ENCODE measurements at places on chromosomes 13 and 19.

- DNase-seq = no peak
These were observed 1077.6 kb downstream of the DIAPH3 start for GRCh38 chr13:59086147-59086546.

- DNase-seq = no peak
These were observed 64.2 kb upstream of the ZNF599 start for GRCh38 chr19:34837262-34837661.

DNA sequence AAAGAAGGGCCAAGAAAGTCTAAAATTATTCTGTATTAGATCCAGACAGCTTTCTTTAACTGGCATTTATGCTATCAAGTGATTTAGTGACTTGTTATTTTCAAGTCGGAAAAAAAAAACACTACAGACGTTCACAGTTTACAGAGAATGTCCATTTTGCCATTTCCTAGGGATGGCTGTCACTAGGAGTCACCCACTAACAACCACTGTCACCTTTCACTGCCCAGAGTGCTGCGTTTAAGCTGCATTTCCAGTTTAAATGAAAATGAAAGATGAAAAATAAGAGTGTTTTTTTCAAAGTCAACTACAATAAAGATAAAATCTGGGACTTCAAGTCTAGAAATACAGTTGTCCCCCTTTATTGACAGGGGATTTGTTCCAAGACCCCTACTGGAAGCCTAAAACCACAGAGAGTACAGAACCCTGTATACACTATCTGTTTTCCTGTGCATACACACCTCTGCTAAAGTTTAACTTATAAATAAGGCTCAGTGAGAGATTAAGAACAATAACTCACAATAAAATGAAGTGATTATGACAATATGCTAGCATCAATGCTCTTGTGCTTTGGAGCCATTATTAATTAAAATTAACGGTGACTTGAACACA lies 112.5 kb downstream of the SACS start:
- DNase-seq = no peak

DNA sequence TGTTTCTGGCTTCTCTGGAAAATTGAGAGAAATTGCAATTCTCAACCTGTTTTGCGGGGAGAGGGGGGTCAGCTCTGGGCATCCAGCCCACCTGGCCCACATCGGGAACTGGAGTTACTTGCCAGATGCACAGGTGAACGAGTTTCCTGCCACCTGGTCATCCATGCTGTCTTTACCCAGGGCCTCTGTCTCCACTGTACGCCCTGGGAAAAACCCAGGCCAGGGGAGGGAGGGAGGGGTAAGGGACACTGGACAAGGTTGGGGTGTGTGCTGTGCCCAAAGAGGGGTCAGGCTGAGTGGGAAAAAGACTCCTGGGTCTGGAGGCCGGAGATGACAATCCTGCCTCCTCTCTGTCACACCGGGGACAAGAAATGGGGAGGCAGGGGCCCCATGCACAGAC lies 307.6 kb downstream of the ZNF536 start:
- DNase-seq = no peak

- no peak for DNase-seq
These were observed 20.0 kb downstream of the SIN3B start for GRCh38 chr19:16849168-16849567.

DNA sequence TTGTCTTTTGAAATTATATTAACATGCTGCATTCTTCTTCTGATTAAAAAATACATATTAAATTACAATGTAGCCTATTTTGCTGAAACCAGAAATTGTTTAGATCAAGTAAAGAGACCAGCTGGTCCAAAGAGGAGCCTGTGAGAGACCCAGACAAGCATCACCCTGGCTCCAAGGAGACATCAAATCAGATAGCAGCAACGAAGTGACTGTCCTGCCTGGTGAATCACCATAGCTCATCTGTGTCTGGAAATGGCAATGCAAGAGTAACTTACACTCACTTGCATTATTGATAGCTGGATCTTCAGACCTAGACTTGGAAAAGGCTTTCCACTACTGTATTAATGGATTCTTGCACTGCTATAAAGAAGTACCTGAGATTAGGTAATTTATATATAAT lies 169.1 kb downstream of the KCTD12 start:
- DNase-seq = no peak

DNA sequence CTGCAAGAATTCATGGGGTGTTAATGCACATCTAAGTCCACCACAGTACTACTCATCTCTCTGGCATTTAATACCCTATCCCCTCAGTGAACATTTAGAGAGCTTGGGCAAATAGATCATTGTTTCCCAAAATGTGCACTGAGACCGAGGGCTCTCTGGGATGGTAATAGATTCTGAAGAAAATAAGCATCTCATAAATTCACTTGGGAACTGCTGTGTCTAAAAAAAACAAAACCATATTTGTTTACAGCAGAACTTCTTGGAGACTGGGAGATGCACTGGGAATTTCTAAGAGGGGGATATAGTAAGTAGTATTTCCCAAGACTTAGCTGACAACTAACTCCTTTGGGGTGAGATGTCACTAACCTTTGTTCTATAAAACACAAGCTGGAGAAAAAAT lies 58.4 kb downstream of the ENOX1 start:
- no peak for DNase-seq

GRCh38 chr19:44572581-44572900 lies 40.8 kb upstream of the IGSF23 start:
- no peak for DNase-seq

DNA sequence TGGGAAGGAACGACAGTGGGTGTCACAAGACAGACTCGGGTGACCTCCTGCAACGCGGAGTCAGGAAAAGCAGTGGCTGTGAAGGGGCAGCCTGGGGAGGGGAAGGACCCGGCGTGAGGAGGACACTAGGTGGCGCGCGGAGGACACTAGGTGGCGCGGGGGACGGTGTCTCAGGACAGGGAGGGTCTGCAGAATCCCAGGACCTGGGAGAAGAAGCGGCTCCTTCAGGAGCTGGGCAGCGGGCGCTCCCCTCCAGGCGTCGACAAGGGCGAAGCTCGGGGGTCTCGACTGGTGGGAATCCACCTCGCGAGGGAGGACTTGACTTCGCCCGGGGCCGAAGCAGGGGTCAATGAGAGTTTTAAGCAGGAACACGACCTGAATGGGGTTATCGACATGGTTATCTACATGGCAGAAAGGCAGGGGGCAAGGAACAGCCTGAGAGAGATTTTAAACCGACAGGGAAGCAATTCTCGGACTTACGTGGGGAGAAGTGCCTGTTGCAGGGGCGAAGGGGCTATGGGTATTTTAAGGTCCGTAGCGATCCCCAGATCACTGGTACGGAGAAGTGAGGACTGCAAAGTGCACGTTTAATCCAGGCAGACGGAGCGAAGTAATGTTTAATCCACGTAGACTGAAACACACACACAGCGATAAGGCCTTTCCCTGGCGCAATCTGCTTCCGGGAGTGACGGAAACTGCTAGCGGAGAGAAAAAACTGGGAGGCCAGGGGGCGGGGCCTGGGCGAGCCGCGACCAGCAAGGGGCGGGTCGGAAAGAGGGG lies at the start of gene ZNF616:
Gene ZNF616 (minus strand): TSS at position 687 of the 780 bp plus-strand sequence. CDS start 9,426 bp downstream, outside the sequence.
- peak; percentile 92 for DNase-seq

GRCh38 chr13:45496942-45497341 lies 32.2 kb downstream of the COG3 start:
- DNase-seq = no peak

DNA sequence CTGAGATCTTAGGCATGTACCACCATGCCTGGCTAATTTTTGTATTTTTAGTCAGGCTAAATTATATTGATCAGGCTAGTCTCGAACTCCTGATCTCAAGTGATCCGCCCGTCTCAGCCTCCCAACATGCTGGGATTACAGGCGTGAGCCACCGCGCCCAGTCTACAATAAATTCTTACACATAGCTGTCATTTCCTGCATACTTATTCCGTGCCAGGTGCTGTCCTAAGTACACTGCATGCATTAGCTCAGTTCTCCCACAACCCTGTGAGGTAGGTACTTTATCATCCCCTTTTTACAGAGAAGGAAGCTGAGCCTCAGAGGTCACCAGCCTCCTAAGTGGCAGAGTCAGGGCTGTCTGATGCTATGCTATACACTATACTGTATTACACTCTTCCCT lies 7.2 kb upstream of the RHPN2 start:
- no peak for DNase-seq

- no peak for DNase-seq
These were observed 807.1 kb downstream of the DIAPH3 start for GRCh38 chr13:59356607-59357006.

DNA sequence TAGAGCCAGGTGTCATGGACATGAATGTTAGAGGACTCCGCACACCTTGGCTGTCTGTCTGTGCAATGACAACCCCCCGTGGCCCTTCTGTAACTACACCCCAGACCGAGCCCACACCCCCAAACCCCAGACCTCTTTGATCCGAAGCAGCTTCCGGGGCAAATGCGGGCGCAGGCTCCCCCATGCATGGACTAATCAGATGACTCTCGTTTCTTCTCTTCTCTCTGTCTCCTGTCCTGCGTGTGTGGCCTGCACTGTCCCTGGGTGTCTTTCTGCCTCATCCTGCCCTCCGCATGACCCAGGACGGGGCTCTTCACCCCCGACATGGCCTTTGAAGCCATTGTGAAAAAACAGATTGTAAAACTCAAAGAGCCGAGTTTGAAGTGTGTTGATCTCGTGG lies 38.9 kb downstream of the TMED1 start:
- no peak for DNase-seq

- no peak for DNase-seq
These were observed 240.9 kb upstream of the RFC3 start for GRCh38 chr13:33577007-33577406.

GRCh38 chr13:29111446-29111845 lies 291.3 kb downstream of the MTUS2 start:
- DNase-seq = no peak

DNA sequence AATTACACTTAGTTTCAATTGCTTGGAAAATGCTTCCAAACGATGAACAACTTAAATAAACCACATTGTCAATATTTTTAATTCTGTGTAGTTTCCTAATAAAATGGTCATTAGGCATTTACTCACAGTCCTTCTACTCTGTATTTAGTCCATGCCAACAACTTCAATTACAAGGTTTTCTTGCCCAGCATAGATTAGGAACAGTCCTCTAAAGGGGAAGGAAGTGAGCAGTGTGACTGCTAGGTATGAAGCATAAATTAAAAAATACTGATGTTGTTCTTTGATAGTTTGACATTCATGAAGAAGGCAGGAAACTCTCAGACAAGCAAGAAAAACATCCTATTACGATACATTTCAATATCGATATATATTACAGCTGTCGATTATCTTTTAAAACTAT lies 716.0 kb upstream of the PCDH9 start:
- no peak for DNase-seq

- no peak for DNase-seq
These were observed 629 bp downstream of the PEPD start for GRCh38 chr19:33520844-33521479.

GRCh38 chr13:97567510-97568243 lies 133.7 kb downstream of the RAP2A start:
- DNase-seq = no peak

GRCh38 chr13:32938314-32938713 lies 77.9 kb upstream of the KL start:
- DNase-seq = no peak

DNA sequence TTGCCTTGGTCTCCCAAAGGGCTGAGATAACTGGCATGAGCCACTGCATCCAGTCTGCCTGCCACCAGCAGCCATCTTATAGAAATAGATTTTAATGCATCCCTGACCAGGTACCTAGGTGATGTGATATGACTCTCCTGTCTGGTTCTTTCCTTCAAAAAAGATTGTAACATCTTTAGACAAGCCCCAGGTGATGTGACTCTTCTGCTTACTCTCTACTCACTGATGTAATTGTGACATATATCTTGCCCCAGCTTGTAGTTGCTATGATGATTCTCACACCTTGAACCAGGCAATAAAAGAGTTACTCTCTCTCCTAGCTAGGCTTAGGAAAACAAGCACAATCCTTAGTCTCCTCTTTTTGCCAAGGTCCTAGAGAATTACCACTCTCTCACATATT lies 30.6 kb upstream of the ZNF681 start:
- no peak for DNase-seq

GRCh38 chr13:97298816-97299215 lies 76.7 kb downstream of the MBNL2 start:
- DNase-seq = no peak

DNA sequence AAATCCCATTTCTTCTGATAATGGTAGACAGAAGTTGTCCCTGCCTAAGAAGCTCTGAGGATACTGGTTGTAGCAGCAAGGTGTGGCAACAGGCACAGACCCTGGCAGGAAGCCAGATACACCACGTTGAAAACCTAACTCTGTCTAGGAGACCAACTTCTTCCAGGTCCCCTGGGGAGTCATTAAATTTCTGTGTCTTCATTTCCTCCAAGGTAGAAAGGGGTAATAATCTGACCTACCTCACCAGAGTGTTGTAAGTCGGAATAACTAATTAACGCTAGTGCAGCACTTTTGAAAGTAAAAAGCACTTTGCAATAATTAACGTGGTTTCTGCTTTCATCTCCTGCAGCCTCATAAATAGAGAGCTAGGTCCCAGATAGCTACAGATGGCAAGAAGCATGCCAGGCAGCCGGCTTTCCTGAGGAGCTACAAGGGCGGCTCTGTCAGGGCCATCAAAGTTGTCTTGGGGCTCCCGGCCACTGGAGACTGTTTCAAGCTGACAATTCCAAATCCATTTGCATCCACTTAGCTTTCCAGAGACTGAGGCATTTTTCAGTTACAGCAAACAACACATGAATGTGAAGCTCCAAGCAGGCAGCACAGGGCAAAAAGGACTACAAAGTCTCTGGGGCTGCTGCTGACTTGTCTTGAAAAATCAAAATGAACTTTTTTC lies 176.2 kb downstream of the FOXO1 start:
- no peak for DNase-seq

GRCh38 chr13:24861617-24862362 lies 97.8 kb downstream of the RNF17 start:
- DNase-seq = no peak

- DNase-seq = no peak
These were observed 1.7 kb downstream of the ZNF160 start for GRCh38 chr19:53101518-53101917.

- DNase-seq = no peak
These were observed 38.9 kb upstream of the NPAS1 start for GRCh38 chr19:46980761-46981160.

- DNase-seq = no peak
These were observed 22.0 kb downstream of the SLC5A5 start for GRCh38 chr19:17893766-17894165.

DNA sequence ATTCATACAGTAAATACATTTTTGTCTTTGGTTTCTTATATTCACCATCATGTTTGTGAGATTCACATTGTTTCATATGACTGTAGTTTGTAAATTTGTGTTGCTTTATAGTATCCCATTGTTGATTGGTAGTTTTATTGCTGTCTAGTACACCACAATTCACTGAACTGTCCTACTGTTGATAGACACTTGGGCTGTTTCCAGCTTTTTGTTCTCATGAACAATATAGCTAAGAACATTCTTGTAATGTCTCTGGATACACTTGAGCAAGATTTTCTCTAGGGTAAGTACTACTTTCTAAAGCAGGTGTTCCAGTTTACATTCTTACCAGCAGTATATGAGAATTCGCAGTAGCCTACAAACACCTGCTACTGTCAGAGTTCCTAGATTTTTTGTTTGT lies 37.8 kb downstream of the SKA3 start:
- no peak for DNase-seq

DNA sequence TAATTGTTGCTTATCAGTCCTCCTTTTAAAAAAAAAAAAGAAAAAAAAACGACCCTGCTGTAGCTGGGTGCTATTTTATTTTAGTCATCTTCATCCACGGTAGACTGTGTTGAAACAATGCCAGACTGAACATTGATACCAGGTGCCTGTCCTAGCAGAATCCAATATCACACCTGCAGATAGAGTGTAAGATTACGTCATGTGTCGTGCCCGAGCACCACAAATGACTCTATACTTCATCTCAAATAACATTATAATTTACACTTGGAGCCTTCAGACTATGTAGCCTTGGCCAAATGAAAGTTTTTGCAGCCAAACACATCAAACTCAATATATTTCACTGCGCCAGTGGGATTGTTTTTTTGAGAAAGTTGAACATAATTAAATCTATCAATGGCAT lies 410.6 kb downstream of the FGF9 start:
- no peak for DNase-seq

Data from hematopoietic multipotent progenitor cell treated with erythropoietin and hydrocortisone succinate and interleukin-3 and kit ligand, for 15 days (in vitro differentiated cells).